ENCODE measurements at places on chromosomes 6 and 20.

DNA sequence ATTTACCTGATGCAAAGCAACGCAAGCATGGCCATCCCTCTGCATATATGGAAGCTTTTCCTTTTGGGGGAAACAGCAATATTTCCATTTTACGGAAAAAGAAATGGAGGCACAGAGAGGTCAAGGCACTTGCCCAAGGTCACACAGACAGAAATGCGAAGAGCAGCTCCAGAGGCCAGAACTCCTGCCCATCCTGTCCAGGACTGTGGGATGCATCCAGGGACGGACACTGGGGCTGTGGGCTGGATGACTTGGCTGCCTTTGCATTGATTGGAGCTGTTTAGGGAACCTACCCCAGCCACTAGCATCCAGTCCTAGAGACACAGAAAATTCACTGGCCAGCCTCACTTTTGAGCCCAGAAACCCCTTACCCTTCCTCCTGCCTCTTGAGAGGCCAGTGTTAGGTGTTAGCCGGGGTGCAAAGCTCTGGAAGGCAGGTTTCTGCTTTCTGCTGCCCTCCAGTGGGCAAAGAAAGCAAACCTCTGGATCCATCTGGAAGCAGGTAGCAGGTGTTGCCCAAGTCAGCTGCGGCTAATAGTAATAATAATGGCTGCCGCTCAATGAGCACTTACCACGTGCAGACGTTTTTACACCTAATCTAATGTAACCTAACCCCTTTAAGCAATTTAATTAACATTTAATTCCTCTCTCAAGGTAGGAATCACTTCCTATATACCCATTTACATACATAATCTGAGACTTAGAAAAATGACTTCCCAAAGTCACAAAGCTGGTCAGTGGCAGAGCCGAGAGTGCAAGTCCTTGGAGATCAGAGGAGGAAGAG lies 31.7 kb upstream of the CCN5 start:
- DNase-seq, result peak; percentile 14

GRCh38 chr6:110841266-110841665 lies 26.0 kb upstream of the CDK19 start:
- no peak for DNase-seq

- no peak for DNase-seq
Measured at GRCh38 chr6:132282696-132283095, 118.6 kb downstream of the MOXD1 start.

GRCh38 chr6:56024931-56025330 lies 149.5 kb upstream of the BMP5 start:
- DNase-seq, result no peak
